ENCODE measurements at places on chromosomes 1 and 21.

DNA sequence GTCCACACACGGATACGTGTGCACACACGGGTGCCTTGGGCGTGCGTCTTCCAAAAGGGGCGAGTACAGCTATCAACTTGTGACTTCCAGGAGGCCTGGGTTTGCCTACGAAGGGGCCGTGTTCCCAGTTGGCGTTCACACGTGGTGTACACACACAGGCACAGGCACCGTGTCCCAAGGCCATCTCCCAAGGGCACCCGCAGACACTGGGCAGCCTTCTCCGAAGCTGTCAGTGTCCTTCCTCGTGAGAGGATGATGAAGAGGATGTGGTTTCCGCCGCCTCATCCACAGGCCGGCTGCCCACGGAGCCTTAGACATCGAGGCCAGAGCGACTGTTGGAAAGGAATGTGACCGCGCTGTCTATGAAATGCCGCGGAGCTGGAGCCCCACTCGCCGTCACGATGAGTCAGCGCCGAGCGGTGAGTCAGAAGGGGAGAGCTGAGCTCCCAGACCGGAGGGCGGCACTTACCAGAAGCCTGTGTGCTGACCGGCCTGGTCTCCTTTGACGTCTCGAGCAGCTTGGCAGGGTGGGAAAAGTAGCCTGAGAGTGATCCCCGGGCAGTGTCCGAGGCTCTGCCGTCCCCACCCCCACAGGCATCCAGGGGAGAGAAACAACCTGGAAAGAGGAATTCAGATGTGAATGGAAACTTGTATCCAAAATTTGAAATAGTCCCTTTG, 141.4 kb upstream of the ARHGEF16 start:
- peak; percentile 54 for DNase-seq

GRCh38 chr1:231337043-231337471, 595 bp downstream of the EXOC8 start:
- peak; percentile 23 for DNase-seq

GRCh38 chr21:46448108-46448507, 10.6 kb upstream of the DIP2A start:
- DNase-seq = no peak

- no peak for DNase-seq
These were observed 61.1 kb downstream of the SDC3 start for GRCh38 chr1:30847358-30847972.

DNA sequence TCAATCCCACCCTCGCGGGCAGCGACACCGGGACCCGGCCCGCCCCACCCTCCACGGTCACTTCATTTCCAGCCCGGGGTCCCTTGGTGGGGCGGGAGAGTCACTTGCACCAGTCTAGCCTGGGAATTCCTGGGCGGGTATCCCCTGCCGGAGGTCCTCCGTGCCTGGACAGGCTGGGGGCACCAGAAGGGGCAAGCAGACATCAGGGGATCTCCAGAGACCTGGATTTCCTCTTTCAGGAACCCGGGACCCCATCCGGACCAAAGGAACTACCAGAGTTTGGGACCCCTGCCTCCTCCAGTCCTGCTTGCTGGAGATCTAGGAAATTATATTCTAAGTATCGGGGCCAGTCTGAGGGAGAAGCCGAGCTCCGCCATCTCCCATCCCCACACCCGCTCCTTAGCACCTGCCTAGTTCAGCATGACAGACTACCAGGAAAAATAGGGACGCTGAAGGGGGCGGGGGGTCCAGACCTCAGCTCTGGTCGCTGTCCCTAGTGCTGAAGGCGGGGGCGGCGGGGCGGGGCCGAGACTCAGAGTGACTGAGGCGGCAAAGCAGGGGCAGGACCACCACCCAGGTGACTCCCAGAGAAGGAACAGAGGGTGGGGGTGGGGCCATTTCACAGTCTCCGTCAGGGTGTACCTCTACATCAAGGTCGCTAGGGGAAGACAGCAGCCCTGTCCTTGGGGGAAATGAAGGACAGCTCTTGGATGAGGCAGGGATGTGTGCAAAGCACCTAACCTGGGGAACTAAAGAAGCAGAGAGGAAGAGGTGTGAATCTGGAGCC, 832 bp downstream of the HCN3 start:
- DNase-seq = peak; percentile 67

DNA sequence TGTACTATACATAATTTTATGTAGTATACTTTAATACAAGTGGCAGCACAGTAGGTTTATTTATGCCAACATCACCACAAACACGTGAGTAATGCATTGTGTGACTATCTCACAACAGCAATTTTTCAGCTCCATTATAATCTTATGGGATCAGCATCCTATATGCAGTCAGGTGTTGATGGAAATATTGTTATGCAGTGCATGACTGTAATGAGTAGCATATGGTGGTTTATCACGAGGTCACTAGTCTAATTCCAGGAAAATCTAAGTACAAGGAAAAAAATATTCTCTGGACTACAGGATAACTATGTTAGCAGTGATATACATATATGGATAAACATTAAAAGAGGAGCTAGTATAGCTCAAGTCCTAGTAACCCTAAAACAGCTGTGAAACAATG, 69.0 kb downstream of the ATP1B1 start:
- no peak for DNase-seq

- DNase-seq = no peak
These were observed 168.6 kb upstream of the FGGY start for GRCh38 chr1:59128239-59128736.

GRCh38 chr1:2508751-2509150, 17.6 kb downstream of the PANK4 start:
- DNase-seq = no peak

- no peak for DNase-seq
These were observed 200.4 kb downstream of the DYRK1A start for GRCh38 chr21:37566790-37567615.

GRCh38 chr1:154773551-154773950, 96.5 kb downstream of the KCNN3 start:
- no peak for DNase-seq

- DNase-seq = no peak
These were observed 124.7 kb downstream of the SYF2 start for GRCh38 chr1:25107643-25108010.

DNA sequence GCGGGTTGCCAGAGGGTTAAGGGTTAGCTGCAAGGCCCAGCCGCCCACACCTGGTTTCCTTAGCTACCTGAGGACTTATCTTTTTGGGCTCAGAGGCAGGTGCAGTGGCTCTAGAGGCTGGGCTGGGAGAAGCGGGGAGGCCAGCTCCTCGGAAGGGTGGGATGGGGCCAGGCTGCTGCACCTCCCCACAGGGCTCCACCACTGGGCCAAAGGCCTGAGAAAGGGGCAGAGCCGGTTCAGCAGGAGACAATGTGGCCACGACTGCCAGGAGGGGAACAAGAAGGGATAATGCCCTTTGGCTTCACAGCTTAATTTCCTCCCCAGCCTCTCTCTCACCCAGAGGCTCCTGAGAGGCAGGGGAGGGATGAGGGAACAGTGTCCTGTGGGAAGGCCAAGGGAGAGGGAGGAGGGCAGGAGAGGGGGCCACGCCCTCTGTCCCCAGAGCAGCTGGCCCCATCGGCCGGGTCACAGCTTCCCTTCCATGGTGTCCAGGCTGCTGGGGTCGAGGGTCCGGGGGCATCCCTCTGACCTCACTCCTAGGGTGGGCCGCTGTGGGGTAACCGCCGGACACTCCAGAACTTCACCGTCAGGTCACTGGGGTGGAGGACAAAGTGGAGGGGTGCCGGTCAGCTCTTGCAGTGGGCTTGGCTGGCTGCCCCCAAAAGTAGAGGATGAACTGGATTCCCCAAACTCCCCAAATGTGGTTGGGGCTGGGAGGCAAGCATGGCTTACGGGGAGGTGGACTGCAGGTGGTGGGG, 50.4 kb downstream of the KIF21B start:
- no peak for DNase-seq

GRCh38 chr21:28419811-28420210, 572.9 kb downstream of the LTN1 start:
- DNase-seq = no peak

DNA sequence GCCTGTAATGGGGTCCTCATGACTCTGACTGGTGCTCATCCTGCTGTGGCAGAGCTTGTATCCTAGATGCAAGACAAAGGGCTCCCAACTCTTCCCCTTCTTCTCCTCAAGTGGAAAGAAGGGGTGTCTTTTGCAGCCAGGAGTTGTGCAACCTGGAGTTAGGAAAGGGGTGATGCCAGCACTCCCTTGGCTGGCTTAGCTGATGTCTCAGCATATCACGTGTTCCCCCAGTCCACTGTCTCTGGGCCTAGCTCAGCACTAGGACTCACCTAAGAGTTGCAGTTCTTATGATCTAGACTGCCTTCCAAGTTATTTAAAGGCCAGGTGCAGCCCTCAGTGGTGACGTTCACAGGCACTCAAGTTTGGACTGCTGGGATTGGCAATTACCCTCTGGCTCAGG, 146.2 kb upstream of the GORAB start:
- DNase-seq = no peak

DNA sequence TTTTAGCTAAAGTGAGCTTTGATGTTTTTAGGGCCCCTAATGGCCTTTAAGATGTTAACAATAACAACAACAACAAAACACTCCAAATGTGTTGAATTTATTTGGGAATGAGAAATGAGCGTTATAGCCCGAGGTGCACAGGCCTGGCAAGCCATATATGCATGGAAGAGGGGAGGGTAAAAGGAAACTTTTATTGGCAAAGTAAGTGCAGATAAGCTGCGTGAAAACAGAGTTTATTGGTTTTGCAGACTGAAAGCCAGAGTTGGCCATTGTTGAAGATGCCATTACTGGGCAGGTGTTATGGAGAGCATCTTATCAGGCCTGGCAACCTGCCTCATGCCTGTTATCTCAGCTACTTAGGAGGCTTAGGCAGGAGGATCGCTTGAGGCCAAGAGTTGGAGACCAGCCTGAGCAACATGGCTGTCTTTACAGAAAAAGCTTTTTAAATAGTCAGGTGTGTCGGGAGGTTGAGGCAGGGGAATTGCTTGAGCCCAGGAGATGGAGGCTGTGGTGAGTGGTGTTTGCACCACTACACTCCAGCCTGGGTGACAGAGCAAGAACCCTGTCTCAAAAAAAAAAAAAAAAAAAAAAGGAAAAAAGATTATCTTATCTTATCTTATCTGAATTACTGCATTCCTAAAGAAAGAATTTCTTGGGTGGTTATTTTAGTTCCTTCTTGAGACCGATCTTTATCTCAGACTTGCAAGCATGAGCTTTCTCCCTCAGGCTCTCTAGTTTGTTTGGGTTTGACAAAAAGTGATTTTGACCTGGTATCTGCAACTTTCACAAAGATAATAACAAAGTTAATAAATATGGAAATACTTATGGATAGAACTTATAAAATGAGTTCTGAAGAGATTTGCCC, 1.7 kb downstream of the PATJ start:
- no peak for DNase-seq

DNA sequence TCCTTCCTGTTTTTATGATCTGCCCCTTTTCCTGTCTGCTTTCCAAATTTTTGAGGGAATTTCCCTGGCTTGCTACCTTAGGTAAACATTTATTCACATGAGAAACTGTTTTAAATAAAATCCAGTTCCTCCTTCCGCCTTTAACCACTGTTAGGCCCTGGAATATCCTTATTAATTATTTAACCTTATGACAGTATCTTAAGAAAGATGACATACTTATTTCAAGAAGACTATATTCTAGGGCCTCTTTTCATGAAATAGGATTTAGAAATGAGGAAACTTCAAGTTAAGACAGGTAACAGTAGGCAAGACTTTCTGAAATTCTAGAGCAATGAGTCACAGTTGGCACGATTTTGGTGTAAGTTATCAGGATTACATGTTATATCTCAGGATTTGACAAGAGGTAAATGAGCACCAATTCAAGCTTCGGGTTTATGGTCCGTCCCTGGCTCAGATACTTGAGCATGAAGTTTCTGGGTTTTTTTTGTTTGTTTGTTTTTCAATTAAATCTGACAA, 2.0 kb upstream of the TNFSF18 start:
- DNase-seq = no peak

- DNase-seq = no peak
These were observed 5.3 kb upstream of the MAP3K7CL start for GRCh38 chr21:29125191-29125590.

DNA sequence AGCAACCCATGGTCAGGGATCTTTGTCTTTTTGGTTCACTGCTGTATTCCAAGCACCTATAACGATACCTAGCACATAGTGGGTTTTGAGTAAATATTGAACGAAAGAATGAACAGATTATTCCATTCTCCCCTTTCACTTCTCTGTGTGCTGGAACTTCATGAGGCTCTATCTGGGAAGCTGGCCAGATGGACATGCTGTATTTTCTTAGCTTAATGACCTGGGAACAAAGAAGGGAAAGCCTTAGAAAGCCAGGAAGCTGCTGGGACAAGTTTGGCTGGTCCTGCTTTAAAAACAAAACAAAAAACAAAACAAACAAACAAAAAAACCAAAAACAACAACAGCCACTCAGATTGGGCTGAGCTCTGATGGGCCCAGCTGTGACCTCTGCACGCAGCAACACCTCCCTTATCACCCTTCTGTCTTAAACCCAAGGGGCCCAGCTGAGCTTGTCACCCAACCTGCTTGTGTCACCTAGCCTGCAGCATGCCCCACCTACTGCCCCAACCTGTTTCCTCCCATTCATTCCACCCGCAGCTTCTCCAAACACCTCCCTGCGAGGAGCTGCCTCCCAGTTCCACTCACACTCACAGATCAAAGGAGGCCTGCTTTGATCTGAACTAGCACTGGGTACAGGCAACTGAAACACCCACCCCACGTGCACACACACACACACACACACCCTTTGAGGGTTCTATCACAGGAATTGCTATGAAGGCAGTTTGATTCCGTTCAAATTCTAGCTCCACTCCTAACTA, 37.1 kb downstream of the SLC30A1 start:
- no peak for DNase-seq

DNA sequence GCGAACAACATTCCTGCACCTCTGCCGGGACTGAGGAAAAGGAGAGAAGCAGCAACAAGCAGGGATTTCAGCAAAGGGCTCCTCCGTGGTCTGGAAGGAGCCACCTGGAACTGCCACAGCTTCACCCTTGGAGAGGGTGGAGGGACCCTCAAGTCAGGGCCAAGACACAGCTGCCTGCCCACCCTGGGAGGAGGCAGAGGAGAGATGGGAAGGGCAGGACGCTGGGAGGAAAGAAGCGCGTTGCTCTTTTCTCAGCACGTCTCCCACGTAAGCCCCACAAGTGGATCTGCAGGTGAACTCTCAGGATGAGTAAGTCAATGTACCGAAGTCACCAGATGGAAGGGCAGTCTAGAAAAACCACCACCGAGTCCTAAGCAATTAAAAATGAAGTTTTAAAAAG, 39.6 kb downstream of the SLC19A1 start:
- no peak for DNase-seq

DNA sequence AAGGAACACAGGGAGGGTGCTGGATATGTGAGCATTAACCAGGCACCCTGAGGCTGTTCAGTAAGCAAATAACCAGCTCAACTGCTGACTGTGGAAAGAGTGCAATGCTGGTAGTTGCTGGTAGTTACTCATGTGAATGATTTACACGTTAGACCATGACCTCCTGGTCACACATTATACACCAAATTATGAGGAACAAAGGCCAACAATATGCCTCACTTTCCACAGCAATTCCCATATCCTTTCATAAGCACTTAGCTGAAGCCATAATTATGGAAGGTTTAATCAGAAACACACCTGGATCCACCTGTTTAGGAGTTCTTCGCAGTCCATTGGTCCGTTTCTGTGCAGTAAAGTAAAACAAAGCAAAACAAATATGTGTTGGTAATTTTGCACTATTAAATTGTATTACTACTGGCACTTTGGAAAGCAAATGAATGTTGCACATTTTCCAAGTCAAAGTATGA, 281.8 kb downstream of the VAV3 start:
- DNase-seq = no peak

All from stimulated activated CD4-positive, alpha-beta T cell treated with anti-CD3 and anti-CD28 coated beads, Interleukin-1b, Interleukin-23, amount 100 ng/mL, for 4 hours (primary cell).